ENCODE measurements at places on chromosomes 16 and 17. TPM values are rescaled to one million over a fixed set of nuclear protein-coding genes. Genes with fewer than 3 reads are reported as not detected.
A peak's percentile ranks its signal among the peaks of the same experiment; 100 is the strongest.

DNA sequence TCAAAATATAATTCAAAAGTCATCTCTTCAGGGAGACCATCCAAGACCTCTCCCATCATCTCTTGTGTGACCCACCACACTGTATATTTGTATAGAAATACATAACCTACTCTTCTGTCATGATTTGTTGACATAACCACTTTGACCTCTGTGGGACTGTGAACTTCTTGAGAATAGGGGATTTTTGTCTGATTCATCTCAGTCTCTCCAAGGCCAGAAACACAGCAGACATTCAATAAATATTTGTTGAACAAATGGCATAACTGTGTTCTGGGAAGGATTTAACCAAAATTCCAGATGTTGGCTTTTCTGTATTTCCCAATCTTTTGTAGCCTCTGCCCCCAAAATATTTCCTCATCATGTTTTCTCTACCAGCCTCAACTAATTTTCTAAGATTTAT lies 169.7 kb downstream of the CDH11 start:
- no peak for DNase-seq

GRCh38 chr16:87412371-87412995 lies 20.3 kb downstream of the MAP1LC3B start:
- no peak for DNase-seq

GRCh38 chr17:13099089-13099735 lies 81.4 kb upstream of the ELAC2 start:
- no peak for DNase-seq

DNA sequence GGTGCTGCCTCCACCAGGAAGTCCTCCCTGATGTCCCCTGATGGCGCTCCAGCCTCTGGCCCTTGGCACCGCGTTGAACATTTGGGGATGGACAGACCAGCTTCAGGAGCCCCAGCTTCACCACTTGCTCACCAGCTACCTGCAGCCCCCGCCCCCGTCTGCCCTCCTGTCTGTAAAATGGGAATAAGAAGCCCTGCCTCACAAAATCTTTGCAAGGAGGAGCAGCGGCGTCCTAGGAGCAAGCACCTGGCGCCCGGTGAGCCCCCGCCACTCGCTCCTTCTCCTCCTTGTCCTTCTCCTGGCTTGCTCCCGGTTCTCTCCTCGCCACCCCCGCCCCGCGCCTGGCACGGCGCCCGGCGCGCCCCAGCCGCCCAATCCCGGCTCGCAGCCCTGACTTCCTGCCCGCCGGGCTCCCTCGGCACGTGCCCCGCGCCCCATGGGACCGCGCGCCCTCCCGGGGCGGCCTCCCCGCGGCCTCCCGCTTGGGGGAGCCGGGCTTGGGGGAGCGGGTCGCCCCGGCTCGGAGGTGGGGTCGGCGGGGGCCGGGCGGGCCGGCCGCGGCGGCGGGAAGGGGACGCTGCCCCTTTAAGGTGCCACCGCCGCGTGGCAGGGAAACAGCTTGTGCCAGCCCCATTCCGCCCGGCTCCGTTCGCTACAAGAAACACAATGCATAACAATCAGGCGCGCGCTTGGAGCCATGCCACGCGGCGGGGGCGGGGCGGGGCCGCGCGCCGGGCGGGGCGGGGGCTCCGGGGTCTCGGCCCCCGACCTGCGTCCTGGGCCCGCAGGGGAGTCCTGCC lies 9.1 kb upstream of the PPP1R1B start:
- DNase-seq = peak; percentile 70

Gene CFAP119
- total RNA-seq = 13.2 TPM

DNA sequence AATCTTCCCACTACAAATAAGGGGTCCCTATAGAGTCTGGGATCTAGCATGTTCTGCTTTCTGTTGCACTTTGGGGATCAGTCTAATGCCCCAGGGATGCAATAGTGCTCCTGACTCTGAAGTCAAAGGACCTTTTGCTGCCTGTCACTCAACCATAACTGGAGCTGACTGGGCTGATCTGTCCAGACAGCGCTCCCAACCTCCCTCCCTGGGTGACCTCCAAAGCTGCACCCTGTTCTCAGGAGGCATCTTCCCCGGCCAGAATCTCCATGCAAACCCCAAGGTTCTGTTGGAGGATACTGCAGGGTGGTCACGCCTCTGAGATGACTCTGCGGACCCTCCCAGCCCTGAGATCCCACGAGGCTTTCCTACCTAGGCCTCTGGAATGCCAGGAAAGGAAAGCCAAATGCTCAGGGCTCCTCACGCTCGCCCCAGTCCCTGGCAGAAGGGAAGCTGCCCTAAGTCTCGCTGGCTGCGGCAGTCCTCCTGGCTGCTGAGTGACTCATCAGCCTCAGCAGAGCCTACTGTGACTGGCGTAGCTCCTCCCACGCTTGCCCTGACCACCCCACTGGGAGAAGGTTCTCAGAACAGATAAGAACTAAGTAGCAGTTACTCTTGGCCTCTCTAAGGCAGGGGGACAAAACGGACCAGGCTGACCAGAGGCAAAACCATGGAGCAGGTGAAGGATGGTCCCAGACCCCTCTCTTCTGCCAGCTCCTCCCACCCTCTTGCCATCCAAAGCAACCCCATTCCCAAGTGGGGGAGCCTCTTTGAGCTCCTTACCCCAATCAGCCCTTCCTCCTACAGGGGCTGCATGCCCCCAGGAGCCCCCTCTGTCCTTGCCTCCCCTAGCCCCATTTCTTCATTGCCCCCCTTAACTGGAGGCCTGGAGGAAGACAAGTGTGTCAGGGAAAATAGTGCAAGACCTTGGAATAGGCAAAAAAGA lies 124.1 kb upstream of the TNRC6C start:
- DNase-seq = peak; percentile 79

Gene OR1F1
- not detected for total RNA-seq

Gene KRT31
- total RNA-seq = not detected

DNA sequence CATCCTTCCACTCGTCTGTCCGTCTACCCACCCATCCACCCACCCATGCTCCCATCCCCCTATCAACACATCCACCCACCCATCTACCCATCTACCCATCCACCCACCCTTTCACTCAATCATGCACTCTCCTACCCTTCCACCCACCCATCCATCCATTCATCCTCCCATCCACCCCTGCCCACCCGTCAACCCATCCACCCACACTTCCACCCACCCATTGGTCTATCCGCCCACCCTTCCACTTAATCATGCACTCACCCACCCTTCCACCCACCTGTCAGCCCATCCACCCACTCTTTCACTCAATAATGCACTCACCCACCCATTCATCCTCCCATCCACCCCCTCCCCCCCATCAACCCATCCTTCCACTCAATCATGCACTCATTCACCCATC lies 250.0 kb upstream of the EEF2KMT start:
- no peak for DNase-seq

Gene NPTX1
- 5.7 TPM for total RNA-seq

- DNase-seq = no peak
Observed at GRCh38 chr17:49576088-49576916, 631 bp downstream of the NXPH3 start.

- DNase-seq = no peak
Observed at GRCh38 chr16:19265380-19265930, 20.1 kb upstream of the CLEC19A start.

DNA sequence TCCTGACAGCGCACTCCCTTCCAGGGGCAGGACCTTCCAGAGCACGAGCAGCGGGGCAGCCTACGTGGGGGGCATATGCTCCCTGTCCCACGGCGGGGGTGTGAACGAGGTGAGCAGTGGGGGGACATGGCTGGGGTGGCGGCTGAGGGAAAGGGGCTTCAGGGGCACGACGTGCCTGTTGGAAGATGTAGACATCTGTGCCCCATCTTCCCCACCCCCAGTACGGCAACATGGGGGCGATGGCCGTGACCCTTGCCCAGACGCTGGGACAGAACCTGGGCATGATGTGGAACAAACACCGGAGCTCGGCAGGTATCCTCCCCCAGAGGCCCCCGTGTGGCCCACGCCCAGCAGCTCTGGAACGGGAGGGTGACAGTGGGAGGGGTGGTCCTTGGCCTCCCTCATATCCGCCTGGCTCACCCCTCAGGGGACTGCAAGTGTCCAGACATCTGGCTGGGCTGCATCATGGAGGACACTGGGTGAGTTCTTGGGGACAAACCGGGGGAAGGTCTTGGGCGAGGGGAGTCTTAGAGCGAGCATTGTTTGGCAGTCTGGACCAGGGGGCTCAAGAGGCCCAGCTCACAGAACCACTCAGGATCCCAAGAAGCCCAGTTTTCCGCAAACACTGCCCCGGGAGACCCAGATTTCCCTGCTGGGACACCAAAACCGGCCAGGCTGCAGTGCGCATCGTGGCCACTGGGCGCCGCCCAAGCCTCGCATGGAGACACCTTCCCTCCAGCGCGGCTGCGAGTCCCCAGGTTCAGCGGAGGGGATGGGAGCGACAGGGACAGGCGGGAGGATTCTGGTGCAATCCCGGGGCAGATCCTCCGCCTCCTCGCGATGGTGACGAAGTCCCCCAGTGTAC lies 15.7 kb downstream of the ADAM11 start:
- peak; percentile 87 for DNase-seq

- DNase-seq = no peak
Observed at GRCh38 chr17:19485800-19486340, 47.8 kb upstream of the SLC47A1 start.

DNA sequence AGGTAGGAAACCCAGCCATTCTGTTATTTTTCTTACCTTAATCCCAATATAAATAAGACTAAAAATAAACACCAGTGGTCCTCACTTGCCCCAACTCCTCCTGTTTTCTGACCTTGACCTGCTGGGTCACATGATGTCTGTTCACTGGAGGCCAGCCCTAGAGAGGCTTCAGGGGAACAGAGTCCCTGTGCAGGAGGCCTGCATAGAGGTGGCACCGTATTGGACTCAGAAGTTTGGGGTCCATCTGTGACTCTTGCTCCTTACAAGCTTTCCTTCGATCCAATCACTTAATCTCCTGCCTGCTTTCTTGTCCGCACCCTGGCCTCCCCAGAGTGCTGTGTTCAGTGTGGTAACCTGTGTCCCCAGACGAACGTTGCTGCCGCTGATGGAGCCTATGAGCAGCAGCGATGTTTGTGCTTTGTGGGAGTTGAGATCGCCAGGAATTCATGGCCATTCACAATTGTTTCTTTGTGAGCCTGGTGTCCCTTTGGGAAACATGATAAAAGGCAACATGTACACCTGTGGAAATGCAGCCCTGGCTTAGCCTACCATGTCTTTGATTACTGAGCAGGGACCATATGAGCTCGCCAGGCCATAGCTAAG lies 4.7 kb downstream of the IGSF6 start:
- no peak for DNase-seq

DNA sequence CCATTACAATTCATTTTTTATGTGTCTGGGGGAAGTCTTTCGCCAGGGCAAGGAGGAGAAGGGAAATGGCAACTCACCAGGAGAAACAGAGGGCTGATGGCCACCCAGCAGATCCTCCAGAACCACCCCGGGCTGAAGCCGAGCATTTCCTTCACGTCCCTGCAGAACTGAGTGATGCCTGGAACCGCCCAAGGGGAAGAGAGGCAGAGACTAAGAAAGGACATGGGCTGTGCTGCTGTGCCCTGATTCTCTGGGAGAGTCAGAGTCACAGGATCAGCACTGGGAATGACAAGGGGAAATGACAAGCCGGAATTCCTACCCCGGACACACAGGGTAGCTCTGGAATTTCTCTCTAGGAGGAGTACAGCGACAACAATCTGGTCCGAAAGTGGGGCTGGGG lies 27.8 kb downstream of the SLC6A4 start:
- no peak for DNase-seq

Gene MFSD6L
- 2.9 TPM for total RNA-seq

DNA sequence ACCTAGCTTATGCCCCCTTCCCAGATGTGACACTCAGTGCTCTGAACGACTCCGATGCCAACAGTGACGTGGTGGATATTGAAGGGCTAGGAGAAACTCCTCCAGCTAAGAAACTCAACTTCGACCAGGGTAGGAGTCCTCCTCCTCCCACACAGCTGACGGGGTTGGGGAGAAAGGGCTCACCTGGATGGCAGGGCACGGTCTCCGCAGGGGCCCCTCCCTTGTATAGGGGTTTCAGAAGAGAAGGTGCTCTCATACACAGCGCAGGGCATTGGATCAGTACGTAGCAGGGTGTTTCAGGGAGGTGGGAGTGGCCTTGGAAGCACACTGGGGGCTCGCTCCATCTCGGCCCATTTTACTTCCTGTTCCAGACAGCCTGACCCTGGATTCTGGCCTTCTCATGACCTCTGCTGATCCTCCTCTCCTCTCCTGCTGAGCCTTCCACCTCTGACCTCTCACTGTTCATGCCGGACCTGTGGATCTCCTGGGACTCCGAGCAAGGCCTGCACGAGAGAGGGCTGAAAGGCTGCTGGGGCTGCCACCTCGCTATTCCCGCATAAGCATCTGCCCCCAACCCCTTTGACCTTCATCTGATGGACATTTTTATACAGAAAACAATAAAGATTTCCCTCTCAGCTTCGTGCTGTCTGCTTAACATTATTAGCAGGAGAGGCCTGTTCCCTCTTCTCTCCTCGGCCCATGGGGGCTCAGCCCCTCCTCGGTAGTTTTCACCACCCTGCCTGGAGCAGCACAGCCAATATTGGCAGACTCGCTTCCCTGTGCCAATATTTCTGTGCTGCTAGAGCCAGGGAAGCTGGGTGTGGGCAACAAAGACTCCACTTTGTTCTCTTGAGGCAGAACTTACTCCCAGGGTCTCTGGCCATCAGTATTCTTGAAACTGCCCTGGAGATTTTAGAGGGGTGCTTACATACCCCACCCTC lies 4.7 kb downstream of the RNASEK start:
- DNase-seq = no peak

Data from mucosa of gallbladder (tissue), 1 donor.